Fibroblast of skin of right quadriceps (primary cell): ENCODE measurements at places on chromosomes 11 and 22.

DNA sequence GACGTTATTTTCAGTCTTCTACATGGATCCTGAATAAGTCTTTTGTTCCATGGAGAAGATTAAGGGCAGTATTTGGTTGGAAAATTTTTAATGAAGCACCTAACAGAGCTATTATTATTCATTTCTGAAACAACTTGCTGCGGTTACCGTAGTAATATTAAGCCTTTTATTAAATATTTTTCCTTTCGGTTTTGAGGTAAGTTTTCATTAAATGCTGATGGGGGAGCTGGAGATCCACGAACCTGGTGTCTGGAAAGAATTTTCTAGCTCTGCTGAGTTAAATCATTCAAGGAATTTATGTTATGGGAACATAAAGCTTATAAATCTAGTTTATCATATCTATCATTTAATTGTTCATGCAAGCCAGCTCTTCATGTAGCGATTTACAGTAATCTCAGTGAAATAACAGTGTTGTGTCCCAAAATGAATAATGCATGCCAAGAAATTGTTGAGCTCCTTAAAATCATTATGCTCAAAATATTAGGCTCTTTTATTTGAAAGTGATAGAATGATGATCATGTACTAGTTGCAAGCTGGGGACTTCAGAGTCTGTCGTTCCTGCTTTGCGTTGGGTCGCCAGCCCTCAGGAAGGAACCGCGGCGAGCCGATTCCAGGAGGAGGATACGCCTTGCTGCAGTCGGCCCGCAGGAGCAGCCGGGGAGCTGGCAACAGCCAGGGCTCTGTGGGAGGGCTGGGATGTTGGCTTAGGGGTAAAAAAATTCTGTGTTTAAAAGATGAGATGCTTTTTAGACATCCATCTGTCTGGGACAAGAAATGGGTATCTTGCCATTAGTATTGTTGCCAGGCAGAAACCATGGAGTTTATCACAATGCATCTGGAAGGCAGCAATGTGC lies 83.1 kb downstream of the TBC1D22A start:
- peak; percentile 65 for DNase-seq

DNA sequence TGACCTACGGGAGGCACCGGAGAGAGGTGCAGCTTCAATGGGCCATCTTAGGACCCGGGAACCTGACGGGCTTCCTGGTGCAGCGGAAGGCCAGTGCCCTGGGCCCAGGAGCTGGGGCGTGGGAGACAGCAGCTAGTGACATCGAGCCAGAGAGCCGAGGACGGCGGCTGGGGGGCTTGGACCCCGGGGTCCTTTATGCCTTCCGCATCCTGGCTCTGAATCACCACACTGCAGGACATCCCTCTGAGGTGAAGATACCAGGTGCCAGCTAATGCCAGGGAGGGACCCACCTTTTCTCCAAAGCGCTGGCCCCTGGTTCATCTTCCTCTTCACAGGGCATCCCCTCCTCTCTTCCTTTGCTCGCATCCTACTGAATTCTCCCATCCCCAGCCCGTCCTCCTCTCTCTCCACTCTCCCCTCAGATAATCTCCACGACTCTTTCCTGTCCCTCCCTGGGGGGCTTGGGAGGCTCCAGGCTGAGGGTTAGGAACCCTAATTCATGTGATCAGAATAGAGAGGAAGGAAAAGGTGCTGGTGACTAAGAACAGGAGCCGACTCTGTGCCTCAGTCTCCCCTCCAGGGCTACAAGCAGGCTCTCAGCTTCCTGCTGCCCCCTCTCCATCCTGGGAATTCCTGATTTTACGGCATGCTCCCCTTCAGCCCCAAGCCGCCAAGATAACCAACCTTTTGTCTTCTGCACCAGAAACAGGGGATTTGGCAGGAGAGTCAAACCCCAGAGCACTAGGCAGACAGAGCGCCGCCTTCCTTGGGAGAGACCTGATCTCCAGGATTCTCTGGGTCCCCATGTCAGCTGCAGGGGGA lies 8.5 kb downstream of the VSIG10L2 start:
- DNase-seq = no peak

DNA sequence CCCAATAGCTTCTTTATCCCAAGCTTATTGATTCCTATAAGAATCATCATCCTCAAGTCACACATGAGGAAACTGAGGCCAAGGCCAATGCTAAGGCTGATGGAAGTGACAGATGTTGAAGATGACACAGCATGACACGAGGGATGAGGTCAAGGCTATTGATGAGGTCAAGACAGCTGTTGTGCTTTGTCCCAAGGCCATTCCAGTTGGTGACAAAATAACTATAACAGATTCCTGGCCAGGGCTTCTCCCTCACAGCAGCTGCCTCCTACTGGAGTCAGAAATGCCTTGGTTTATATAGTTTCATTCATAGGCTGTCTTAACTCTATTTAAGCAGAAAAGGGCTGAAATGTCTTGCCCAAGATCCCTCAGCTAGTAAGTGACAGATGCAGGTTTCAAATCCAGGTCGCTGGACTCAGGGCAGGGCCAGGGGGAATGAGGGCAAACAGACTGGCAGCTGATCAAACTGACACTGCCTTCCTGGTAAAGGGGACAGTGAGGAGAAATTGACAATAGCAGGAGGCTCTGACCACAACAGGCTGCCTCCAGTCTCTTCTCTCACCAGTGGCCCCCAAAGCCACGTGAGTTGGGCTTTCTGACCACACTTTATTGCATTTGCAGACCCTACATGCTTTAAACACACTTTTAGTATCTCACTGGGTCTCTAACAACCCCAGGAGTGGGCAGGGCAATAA lies 16.5 kb downstream of the MIF start:
- no peak for DNase-seq

DNA sequence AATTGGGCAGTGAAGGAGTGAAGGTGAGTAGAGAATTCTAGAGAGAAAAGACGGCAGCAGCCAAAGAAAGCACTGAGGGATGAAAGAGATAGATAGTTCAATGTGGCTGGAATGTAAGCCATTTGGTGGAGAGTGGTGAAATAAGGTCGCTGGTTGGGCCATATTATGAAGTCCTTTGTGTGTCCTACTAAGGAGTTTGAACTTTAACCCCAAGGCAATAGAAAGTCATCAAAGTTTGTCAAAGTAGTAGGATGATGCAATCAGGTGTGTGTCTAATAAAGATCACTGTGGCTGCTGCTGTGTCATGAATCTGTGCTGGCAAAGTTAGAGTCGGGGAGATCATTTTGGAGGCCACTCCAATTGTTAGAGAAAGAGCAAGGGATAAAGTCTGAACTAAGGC lies 18.7 kb downstream of the RNF121 start:
- no peak for DNase-seq

DNA sequence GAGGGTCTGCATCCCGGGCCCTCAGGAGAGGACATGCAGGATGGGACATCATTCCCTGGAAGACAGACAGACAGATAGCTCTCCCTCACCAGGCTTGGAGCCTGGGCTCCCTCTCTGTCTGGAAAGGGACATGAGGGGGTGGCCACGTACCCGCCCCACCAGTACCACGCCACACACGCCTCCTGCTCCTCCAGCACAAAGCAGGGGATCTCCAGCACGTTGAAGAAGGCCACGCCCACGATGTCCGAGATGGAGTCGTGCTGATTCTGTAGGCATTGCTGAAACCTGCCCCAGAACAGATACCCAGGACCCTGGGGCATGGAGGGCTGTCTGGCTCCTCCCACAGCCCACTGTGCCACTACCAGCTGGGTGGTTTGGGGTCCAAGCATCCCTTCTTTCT lies 2.2 kb downstream of the PLA2G3 start:
- no peak for DNase-seq

- DNase-seq = no peak
Measured at GRCh38 chr22:41198027-41198580, 7.0 kb upstream of the L3MBTL2 start.

DNA sequence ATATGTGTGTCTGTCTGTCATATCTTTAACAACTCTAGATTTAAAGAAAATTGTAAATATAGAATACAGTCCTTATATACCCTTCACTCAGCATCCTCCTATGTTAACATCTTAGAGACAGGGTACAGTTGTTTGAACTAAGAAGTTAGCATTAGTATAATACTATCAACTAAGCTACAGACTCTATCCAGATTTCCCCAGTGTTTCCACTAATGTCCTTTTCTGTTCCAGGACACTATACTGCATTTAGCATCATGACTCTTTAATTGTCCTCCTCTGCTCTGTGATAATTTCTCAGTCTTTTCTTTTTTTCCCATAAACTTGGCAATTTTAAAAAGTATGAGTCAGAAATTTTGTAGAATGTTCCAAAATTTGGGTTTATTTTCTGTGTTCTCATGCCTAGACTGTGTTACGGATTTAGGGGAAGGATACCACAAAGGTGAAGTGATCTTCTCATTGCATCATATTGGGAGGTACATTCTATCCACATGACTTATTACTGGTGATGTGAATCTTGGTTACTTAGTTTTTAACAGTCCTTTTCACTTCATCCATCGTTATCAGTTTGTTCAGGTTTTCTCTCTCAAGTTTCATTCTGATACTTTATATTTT lies 168.4 kb downstream of the SBF2 start:
- DNase-seq = peak; percentile 51

GRCh38 chr22:19876941-19877625 lies 22.4 kb upstream of the GNB1L start:
- no peak for DNase-seq
